Activated T-helper 1 cell treated with anti-CD3 and anti-CD28 coated beads, Interleukin-12 subunit alpha, Interleukin-12 subunit beta, Interleukin-2, Interleukin-4 antibody, amounts not matched to agents 30 ng/mL and 10 ng/mL and 1 ng/mL, durations not matched to agents 14 hours and 24 hours and 36 hours (primary cell): ENCODE measurements at places on chromosomes 5 and 9. TPM values are rescaled to one million over a fixed set of nuclear protein-coding genes. Genes with fewer than 3 reads are reported as not detected.

DNA sequence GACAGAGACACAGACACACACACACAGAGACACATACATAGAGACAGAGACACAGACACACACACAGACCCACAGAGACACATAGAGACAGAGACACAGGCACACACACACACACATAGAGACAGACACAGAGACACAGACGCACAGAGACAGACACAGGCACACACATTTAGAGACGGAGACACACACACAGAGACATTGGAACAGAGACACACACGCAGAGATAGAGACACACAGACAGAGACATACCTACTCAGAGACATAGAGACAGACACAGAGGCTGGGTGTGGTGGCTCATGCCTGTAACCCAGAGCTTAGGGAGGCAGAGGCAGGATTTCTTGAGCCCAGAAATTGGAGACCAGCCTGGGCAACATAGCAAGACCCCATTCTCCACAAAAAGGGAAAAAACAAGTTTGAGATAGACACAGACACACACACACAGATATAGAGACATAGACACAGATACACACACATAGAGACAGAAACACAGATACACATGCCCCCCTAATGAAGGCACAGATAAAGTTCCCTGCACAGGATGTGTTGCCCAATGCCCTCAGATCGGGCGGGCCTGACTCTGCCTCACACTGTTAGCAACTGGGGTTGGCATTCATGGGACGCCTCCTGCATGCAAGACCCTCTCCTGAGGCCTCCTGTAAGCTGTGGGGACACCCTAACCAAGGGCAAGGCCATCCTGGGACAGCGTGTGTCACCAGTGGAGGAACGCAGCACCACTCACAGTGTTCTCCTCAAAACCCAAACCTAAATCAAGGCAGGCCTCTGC lies 3.3 kb upstream of the RALGDS start:
- no peaks in the 10 kb centered on the region for H3K27me3 ChIP-seq
- DNase-seq = no peak
- H3K4me3 ChIP-seq = no peak overlapping the region
- peaks cover 51% of the 10 kb centered on the region for H3K4me1 ChIP-seq

DNA sequence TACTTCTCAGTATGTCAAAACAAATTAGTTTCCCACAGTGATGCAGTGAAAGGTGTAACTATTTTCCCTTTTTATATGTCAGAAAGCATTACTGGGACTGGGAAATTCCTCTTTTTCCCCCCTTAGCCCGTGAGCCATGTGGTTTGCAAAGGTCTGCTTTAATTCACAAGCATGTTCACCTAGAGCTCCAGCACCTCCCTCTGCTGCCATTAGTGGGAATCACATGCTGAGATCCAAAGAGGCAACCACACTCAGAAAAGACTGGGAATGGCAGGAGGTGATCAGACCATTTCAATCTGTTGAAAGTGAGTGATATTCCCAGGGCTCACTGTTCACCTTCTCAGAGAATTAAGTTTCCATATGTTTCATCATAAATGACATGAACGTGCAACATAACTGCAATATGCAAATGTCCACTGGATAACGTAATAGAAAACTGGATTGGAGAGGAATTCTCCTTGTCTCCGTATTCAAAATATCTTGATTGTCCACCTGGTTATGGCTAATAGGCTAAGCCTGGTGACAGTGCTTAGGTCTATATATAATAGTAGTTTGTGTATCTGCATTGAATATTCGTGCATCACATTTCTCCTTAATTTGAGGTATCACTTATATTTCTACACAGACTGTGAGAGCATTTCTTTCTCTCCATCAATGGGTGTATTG lies 703.5 kb upstream of the WWC1 start:
- no peaks in the 10 kb centered on the region for H3K4me1 ChIP-seq
- H3K27me3 ChIP-seq = no peaks in the 10 kb centered on the region
- no peak overlapping the region for H3K27ac ChIP-seq
- DNase-seq = no peak

- no peaks in the 10 kb centered on the region for H3K4me1 ChIP-seq
- no peak for DNase-seq
- H3K27ac ChIP-seq = no peak overlapping the region
Observed at GRCh38 chr5:26568316-26568715, 470.1 kb downstream of the CDH9 start.

DNA sequence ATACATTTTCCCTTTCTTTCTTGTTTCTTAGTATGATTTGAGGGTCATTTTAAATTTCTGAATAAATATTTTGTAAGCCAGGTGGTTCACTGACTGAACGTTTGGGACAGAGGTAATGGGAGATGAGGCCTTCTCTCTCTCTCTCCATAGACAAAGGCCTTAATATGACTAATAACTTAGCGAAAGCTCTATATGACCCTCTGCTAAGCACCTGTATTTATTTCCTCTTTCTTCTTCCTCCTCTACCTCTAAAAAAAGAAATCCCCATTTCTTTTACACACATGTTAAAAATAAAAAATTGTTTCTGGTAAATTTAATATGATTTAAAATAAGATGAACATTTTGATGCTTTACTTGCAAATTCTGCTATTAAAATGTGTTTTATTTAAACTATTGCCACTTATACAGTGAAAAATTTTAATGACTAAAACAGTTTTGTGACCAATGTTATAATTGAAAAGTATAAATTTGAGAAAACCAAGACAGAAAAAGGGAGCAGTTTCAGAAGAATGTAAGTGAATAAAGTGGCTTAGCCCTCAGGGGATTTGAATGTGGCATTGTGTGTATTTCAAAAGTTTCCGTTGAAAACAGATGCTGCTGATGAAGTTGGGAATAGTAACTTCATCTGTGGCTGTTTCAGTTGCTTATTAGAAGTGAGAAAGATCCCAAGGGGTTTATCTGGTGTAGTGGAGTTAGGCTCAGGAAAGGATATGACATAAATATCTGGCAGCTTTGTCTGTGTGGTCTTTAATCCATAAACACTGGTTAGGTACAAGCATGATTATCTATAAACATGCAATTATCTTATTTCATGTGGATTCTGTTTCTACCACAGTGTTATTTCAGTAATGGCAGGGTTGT lies 128.6 kb upstream of the GRHPR start:
- H3K27me3 ChIP-seq = no peaks in the 10 kb centered on the region
- H3K4me1 ChIP-seq = peaks cover 43% of the 10 kb centered on the region

DNA sequence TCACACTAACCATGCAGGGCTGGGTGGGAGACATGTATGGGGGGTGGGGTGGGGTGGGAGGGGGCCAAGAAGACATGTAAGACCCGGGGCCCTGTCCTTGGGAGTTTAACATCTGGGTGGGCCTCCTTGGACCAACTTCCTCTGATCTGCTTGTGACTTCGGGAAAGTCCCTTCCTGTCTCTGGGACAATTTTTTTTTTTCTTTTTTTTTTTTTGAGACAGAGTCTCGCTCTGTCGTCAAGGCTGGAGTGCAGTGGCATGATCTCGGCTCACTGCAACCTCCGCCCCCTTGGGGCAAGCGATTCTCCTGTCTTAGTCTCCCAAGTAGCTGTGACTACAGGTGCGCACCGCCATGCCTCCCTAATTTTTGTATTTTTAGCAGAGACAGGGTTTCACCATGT lies 23.8 kb upstream of the IER5L start:
- H3K27ac ChIP-seq = no peak overlapping the region
- H3K4me1 ChIP-seq = peaks cover 6% of the 10 kb centered on the region
- peaks cover 12% of the 10 kb centered on the region for H3K27me3 ChIP-seq
- no peaks in the 10 kb centered on the region for H3K36me3 ChIP-seq
- no peak overlapping the region for H3K4me3 ChIP-seq
- no peak for DNase-seq

- peak overlapping the region; percentile 100 for H3K27ac ChIP-seq
- H3K4me3 ChIP-seq = peak overlapping the region; percentile 83
- H3K36me3 ChIP-seq = peaks cover 72% of the 10 kb centered on the region
- H3K27me3 ChIP-seq = no peaks in the 10 kb centered on the region
- peak; percentile 44 for DNase-seq
Observed at GRCh38 chr9:89419978-89420394, 77.9 kb downstream of the SEMA4D start.

DNA sequence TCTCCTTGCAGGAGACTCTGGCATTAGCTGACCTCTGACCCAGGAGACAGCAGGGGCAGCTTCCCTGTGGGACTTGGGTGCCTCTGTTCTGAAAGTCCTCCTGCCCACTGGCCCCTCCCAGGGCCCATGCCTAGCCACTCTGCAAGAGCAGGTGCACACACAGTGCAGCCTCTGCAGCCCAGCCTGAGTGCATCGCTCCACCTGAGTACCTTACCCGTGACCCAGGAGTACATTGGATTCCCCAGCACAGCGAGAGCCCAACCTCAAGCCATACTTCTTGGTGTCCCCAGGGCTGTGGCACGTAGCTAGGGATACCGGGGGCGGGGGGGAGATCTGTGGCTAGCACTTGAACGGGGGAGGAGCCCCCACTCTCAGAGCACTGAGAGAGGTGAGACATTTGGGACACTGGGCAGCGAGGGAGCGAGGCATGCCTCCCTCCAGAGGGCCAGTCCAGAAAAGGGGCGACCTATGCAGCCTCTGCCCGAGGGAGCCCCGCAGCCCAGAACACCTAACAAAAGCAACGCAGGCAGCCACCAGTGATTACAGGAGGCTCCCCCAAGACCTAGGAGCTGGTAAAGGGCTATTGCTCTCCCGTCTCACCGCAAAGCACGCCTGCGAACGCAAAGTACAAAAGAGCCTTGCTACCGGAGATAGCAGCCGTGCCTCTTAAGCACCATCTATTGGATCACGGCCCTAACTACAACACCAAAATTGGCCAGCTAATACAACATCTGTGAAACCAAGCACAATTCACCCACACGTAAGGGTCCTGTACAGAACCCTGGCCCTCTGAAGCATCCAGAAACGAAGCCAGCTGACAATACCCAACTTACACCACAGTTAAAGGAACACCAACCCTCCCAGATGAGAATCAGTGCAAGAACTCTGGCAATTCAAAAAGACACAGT lies 826 bp upstream of the PRDM9 start:
- H3K36me3 ChIP-seq = no peaks in the 10 kb centered on the region
- H3K4me1 ChIP-seq = no peaks in the 10 kb centered on the region
- H3K27me3 ChIP-seq = no peaks in the 10 kb centered on the region
- no peak overlapping the region for H3K27ac ChIP-seq

DNA sequence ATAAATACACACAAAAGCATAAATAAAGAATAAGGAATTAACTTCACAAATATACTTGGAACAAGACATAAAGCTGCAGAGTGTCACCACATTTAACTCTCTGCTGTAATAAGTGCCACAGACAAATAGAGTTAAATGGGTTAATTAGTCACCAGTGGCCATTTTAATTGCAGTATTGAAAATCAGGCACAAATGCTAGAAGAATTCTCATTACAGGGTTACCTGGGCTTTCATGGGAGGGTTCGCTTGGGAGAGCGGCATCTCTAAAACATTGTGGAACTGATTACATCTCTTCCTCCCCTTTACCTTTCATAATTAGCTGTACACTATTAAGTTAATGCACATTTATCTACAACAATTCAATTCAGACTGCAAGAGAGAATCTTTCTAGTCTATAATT lies 505.3 kb upstream of the DAP start:
- no peak for DNase-seq
- no peak overlapping the region for H3K27ac ChIP-seq
- H3K4me3 ChIP-seq = no peak overlapping the region

DNA sequence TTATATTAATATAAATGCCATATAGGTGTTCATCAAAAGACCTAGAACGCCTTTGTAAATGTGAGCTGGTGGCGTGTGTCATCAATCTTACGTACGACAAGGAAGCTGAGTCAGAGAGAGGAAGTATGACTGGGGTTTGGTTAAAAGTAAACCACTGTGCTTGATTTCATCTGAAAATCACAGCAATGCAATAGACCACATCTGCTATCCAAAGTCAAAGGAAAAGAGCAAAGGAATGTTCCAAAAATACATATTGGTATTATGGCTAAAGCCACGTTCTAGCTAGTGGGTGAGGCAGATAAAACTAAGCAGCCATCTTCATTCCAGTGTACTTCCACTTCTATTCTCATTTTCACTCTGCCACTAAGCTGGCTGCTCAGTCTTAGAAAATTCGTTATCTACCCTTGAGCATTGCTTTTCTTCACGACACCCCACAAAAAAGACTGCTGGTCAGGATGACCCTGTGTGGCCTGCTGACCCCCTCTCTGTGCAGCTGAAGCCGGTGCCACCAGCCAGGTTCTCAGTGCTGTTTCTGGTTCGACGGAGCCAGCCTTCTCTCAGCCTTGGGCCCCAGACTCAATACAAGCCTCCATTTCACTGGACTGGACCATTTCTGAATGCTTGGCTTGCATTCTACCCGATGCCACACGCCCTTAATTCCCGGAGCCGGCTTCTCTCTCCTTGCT lies 23.8 kb downstream of the SHC3 start:
- no peak for DNase-seq
- H3K27me3 ChIP-seq = peaks cover 31% of the 10 kb centered on the region
- H3K36me3 ChIP-seq = no peaks in the 10 kb centered on the region
- H3K4me3 ChIP-seq = no peak overlapping the region
- peaks cover 16% of the 10 kb centered on the region for H3K4me1 ChIP-seq

DNA sequence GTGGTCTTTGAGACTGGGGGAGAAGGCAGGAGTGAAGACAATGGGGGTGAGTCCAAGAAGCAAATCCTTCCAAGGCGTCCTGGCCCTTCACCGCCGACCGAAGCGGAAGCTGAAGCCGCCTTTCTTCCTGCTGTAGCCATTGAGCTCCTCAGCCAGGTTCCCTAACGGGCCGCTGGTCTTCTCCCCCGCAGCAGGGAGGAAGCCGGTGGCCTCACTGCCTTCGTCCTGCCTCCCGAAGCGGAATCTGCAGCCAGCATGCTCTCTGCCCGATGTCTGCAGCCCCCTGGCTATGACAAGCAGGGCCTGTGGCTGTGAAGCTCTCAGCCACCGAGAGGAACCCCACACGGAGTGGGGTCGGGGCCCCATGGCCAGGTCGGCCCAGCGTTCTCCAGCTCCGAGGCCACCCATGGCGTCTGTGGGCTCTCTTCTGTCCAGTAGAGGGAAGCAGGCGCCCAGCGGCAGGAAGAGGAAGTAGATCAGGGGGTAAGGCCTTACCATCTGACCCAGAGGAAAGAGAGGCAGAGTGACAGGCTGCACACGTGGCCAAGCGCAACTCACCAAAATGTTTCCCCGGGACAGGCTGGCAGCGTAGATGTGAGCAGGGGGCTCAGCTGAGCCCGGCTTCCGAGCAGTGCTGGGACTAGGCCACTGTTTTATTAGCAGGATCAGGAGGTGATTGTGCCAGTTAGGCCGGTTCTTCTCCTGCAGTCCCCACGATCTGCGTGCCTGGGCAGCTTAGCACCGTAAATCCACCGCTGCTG lies 3.1 kb downstream of the QRFP start:
- no peak for DNase-seq
- no peak overlapping the region for H3K4me3 ChIP-seq
- H3K36me3 ChIP-seq = no peaks in the 10 kb centered on the region
- H3K4me1 ChIP-seq = no peaks in the 10 kb centered on the region

The FOXI1 gene
- total RNA-seq = not detected in 2 replicates

The SLC1A3 gene
- total RNA-seq = not detected in 2 replicates

The ENTREP1 gene
- not detected in 2 replicates for total RNA-seq

The RASGEF1C gene
- total RNA-seq = not detected in 2 replicates

The STXBP1 gene
- 26.1 and 32.9 TPM in 2 replicates for total RNA-seq

The KDM4C gene
- 35.9 and 41.4 TPM in 2 replicates for total RNA-seq

The PCDHA9 gene
- not detected in 2 replicates for total RNA-seq

The INSL4 gene
- 0.10 TPM in 1 of 2 replicates, not detected in the other for total RNA-seq

The SNCAIP gene
- total RNA-seq = not detected in 2 replicates
